Foreskin melanocyte (primary cell): ENCODE measurements at places on chromosomes 1 and 21.
A peak's percentile ranks its signal among the peaks of the same experiment; 100 is the strongest.

- no peak for DNase-seq
Measured at GRCh38 chr1:83761167-83762038, 237.5 kb downstream of the TTLL7 start.

GRCh38 chr1:199040076-199040905 is 401.5 kb downstream of the PTPRC start:
- no peak for DNase-seq

- DNase-seq = no peak
Measured at GRCh38 chr1:221440658-221441057, 301.2 kb downstream of the DUSP10 start.

DNA sequence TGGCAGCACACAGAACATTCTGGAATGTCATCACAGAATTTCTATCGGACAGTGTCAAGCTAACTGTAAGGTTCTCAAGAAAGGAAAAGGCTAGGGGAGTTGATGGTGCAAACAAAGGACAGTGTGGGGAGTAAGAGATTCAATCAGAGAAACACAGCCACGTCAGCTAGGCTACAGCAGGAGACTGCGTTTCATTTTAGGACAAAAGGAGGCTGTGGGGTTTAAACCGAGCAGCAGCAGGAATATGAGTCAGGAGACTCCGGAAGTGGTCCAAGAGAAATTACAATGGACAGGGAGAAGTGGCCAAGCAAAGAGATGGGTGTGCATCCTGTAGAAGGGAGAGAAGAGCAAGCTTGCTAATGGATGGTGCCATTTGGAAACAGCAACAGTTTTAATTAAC is 37.4 kb upstream of the C1orf198 start:
- peak; percentile 13 for DNase-seq

DNA sequence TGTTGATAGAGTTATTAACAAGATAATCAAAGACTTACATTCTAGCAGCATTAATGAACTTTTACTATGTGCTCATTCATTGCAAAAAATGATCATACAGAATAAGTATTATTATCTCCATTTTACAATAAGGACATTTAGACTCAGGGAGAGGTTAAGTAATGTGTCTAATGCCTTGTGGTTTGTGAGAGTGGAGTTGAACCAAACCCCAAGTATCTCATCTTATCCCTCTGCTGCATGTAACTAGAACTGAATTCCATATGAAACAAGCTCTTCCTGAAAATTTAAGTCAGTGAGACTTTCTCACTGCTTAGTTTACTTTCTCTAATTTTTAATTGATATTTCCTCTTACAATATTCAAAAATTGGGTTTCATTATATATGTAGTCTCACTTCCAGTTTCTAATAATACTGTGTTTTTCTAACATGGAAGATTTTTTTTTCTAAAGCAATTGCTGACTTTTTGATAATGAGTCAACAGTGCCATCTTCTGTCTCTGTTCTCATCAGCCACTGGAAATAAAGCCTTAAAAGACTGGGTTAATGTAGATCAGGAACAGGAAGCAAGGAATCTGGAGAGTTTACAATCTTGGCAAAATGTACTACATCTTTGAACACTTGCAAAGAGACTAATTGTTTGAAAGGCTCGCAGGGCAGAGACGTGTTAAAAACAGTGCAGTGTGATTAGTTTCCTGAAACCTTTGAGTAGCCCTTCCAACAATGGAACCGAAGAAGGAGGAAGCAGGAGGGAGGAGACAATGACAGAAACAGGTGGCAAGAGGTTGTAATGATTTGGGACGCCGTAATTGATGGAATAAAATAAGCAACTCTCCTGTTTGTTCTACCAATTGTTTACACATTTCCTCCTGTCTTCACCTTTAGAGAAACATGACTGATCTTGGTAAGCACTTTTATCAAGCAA is 567.6 kb downstream of the MRPL39 start:
- no peak for DNase-seq

DNA sequence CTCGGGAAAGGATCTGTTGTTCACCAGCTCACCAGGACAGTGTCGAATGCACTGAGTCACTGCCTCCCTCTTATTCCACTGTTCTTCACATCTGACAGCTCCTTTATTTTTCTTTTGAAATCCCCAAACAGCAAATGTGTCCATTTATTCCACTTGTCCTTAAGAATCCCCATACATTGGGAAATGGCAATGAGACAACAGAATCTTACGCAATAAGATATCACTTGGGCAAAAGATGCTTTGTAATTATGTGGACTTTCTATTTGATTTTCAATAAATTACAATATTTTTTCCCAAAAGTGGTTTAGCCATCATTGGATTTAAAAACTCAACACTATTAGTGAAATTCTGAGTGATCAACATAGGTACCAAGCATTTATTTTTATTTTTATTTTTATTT is 3.7 kb downstream of the KRTAP20-2 start:
- DNase-seq = no peak

DNA sequence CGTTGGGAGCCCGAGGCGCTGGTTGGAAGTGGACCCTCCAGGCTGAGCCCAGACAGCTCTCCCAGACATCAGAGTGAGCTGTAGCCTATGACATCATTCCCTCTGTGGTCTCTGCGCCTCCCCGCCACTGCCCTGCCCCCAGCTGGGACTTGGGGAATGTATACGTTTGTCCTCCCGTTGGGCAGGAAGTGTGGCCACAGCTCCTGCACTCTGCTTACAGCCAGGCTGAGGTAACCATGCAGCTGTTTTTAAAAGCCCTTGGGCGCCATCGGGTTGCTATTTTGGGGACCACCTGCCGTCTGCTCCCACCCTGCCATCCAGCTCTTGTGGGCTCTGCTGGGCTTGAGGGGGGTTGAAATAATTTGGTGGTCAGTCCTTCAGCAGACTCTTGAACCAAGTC is 7.8 kb downstream of the VASH2 start:
- DNase-seq = no peak
